ENCODE measurements at places on chromosomes 3 and 15.

DNA sequence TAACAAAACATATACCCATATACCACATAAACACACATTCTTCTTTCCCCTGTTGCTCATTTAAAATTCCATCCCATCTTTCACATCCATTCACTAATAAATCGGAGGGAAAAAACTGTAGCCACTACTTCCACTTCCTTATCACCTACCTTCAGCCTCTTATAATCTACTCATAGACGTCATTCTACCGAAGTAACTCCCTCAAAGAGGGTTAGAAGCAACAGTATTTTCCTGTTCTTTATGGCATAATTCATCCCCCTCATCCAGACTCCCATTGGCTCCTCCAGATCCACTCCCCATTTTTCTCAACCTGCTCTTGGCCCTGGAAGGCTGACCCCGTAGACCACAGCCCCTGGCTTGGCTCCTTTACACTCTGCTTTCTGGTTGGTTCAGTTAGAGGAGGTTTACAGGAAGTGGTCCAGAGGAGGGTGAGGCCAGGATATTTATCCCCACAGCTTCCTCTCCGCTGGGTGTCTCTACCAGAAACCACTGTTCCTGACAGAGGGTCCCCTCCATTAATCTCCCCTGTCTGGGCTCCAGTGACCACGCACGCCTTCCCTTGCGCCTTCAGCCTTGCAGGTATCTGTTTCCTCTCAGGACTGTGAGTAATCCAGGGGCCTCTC, 46.3 kb downstream of the FMN1 start:
- DNase-seq = no peak

DNA sequence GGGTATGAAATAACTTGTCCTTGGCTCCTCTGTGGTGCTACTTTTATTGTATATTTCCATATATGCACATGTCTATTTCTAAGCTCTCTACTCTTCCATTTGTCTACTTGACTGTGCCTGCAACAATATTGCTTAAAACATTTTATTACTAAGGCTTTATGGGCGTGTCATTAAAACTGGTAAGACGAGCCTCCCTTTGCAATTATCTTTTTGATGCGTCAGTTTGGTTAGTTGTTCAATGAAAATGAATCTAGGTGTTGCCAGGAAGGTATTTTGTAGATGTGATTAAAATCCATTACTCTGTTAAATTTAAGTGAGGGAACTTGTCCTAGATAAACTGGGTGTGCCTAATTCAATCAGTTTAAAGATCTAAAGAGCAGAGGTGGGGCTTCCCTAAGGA, 12.9 kb upstream of the TRA2B start:
- DNase-seq = no peak

GRCh38 chr3:68139897-68140296, 485.5 kb upstream of the SUCLG2 start:
- no peak for DNase-seq

DNA sequence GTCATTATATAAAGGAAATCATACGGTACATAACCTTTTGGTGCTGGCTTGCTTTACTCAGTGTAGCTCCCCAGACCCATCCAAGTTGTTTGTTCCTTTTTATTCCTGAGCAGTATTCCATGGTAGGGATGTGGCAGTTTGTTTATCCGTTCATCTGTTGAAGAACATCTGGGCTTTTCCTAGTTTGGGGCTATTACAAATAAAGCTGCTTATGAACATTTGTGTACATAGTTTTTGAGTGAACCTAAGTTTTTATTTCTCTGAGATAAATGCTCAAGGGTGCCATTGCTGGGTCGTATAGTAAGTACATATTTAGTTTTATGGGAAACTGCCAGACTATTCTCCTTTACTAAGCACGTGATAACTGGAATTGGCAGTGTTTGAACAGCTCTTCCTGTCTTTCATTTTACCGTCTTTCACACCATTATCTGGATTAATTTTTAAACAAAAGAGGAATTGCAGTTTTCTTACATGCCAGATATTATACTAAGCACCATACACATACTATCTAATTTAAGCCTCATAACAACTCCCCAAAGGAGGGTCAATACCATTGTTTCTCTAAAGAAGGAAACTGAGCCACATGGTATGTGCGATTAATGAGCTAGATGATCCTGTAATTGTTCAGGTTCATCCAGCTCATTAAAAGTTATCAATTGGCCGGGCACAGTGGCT, 85.6 kb downstream of the PTPRG start:
- DNase-seq = no peak

All from activated CD4-positive, alpha-beta T cell treated with anti-CD3 and anti-CD28 coated beads for 24 hours (primary cell).